SIG-M5 (cell line): ENCODE measurements at places on chromosomes 6 and 20.
A peak's percentile ranks its signal among the peaks of the same experiment; 100 is the strongest.

DNA sequence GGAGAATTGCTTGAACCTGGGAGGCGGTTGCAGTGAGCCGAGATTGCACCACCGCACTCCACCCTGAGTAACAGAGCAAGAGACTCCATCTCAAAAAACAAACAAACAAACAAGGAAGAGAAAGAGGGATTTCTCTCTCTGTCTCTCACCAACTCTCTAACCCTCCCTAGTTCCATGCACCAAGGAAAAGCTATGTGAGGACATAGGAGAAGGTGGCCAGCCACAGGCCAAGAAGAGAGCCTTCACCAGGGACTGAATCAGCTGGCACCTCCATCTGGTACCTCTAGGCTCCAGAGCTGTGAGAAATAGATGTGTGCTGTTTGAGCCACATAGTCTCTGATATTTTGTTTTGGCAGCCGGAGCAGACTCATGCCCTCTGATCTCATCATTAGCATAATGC lies 9.0 kb upstream of the FAM110A start:
- DNase-seq: no peak

DNA sequence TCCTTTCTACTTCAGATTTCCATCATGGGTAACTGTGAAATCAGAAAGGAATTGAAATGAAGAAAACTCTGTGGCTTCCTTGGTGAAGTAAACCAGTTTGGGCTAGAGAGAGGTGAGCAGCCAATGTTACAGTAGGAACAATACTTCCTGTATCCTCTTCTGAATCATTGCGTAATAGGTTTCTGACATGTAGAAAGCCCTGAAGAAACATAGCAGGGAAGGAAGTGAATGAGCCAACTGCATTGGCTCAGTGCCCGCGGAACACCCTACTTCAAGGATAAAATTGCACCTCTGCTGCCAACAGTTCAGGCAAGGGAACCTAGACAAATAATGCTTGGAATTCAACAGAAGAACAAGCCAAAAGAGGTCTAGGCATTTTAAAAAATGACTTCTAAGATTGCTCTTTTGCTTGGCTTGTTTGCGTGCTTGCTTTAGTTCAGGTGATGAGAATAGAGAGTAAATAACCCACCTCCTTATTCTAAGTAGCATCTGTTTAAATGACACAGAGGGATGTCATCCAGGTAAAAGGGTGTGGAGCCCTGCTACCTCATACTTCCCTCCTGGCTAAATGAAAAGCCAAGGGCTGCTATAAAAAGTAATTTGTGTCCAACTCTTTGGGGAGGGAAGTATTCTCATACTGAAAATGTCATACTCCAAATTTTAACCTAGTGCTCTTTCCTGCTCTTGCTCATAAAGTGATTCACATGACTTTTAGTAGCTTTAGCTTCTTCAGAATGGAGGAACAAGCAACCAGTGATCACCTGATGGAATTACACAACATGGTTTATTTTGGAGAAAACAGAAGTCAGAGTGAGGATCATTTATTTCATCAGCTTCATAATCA lies 30.0 kb upstream of the AKIRIN2 start:
- DNase-seq: peak; percentile 85

DNA sequence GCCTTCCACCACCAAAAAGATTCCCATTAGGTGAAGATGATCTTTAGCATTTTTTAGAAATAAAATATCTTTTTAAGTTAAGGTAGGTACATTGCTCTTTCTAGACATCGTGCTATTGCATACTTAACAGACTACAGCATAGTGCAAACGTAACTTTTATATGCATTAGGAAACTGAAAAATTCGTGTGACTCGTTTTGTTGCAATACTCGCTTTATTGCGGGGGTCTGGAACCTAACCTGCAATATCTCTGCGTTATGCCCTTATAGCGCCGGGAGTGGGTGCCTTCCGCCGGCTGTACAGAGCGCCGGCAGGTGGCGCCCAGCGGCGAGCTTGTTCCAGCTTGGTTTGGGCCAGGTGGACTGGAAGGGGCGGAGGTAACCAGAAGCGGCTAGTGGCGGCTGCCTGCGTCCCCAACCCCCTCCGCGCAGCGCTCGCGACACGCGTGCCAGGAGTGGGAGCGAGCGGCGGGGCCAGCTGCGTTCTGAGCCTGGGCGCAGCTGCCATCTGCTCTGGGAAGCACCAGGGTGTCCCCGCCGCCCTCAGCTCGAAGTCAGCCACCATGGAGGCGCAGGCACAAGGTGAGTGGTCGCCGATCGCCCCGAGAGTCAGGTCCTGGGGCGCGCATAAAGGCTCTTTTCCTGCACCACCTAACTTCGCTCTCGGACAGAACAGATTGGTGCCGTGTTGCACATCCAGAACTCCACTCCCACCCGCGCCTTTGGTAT lies at the start of gene TPD52L1:
TSS of gene TPD52L1 (plus strand) at position 383 of the 727 bp plus-strand sequence. CDS start at position 562, 179 bp downstream.
- no peak for DNase-seq

- no peak for DNase-seq
Observed at GRCh38 chr6:156808287-156808686, 31.1 kb downstream of the ARID1B start.

GRCh38 chr20:56554869-56555268 lies 21.8 kb downstream of the FAM209B start:
- peak; percentile 89 for DNase-seq

DNA sequence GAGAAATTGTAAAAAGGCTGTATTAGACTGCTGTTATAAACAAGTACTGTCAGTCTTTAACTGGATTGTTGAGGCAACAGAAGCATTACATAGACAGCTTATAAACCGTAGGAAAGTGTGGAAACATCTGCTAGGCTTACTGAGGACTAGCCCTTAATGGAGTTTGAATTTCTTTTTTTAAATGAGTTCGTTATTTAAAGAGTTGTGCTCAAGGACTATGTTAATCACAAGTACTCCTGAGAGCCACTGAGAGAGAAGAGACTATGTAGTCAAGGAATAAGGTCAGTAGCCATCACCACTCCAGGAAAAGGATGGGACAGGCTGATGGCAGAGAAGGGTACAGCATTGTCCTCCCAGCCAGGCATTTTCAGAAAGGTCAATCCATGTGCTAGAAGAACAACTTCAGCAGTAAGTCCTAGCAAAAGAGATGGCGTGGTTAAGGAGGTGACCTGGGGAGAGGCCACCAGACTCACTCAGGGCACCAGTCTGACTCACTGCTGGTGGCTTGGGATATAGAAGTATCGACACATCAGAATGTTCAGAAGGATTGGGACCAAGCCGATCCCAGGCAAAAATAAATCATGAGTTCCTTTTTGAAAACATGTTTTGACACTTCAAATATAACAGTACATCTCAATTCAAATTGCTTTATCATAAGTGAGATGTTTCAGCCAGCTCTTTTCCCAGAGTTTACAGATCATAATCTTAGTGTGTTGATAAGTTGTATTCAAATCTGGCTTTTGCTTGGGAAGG lies 6.4 kb downstream of the RPS12 start:
- no peak for DNase-seq

DNA sequence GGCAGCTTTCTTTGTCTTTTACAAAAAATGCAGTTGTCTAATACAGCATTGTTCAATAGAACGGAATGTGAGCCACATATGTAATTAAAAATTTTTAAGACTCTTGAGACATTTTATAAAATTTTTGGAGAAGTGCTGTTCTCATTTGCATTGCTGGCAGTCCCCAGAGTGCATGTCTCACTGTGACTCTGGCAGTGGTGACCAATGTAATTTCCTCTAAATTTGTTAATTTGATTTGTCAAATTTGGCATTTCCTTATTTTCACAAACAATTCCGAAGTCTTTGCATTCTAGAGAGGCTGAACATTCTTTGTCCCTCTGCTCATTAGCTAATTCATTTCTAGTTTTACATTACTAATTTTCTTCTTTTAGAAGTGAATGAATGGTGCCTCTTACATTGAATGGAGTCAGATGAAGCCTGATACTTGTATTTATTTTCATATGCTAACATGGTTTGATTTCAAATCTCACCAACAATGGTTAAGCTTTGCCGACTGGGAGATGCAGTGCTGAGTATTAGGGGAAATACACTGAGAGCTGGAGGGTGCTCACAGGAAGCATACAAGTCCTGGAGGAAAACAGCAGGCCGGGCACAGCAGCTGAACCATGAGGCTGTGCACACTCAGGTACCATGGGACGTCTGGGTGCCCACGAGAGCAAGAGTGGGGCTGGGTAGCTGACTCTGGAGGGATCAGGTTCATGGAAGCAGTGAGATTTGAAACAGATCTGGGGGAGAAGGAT lies 68.5 kb upstream of the ARMC2 start:
- DNase-seq: no peak

- DNase-seq: no peak
Observed at GRCh38 chr20:49747707-49748524, 34.2 kb upstream of the B4GALT5 start.

- no peak for DNase-seq
Observed at GRCh38 chr6:147213772-147214171, 9.6 kb downstream of the STXBP5 start.

- DNase-seq: no peak
Observed at GRCh38 chr20:19549896-19550295, 208.2 kb upstream of the RIN2 start.

GRCh38 chr20:24892931-24893330 lies 56.1 kb upstream of the CST7 start:
- no peak for DNase-seq

GRCh38 chr6:168133687-168134559 lies 54.9 kb upstream of the FRMD1 start:
- DNase-seq: no peak

DNA sequence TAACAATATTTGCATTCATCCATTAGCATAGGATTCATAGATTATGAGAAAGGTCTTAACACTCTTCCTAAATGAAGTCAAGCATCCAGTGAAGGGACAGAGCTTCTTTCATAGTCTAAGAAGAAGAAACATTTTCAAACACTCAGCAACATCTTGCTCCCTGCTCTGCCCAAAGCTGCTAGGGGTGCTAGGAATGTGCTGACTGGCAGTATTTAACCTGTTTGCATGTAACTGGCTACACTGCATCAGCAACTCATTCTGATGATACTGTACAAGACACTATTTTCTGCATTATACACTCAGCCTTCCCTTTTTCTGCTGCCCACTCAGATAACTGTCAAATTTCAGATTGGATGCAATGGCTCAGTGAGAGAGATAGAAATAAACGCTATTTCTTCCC lies 495.1 kb upstream of the ARID1B start:
- DNase-seq: no peak

DNA sequence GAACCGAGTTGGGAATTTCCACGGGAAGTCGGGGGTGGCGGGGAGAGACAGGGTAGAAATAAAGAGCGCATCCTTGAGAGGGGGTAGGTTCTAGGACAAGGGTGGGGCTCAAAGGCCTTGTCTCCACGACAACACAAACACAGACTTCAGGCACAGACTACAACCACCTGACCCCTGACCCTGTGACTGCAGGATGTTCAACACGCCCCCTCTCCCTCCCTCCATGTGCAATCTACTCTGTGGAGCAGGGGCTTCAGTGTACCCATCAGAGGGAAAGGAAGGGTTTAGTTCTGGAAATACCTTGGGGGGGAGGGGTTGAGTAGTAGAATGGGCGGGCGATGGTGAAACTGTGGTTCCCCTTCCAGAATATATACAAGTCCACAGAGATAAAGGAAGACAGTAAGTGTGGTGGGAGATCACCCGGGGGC lies 651 bp upstream of the TAPBP start:
- no peak for DNase-seq

DNA sequence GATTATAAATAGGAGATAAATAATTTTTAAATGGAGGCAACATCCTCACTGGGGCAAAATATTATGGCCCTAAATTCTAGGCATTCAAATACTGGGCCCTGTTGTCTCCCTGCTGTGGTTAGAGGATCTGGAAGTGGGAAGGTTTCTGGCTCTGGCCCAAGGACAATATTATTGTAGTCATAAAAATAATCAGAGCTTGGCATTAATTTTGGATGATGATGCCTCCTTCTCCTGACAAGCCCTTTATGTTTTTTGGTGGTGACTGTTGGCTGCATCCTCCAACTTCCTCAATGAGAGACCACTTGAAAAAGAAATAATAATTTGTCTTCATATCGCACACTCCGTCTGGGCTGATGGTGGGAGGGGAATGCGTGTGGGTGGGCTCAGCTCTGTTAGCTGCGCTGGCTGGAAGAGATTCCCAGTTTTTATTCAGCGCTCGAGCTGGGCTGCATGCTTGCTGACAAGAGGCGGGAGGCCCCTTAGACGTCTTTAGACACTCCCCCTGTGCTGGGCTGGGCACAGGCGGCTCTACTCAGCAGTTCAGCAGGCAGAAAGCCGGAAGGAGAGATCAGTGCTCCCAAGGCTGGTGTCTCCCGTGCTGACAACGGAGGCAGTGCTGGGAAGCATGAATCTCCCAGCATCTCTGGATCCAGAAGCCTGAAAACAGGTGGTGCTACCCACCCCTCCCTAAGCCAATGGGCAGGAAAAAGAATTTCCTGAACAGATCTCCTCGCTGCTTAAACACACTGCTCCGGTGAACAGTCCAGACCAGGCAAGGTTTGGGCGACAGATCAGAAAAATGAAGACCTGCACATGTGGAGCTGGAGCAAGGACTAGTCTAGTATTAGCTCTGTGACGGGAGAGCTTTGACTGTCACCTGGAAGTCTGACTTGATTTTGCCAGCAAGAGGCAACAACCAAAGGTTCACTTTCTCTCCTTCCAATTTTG lies 97.7 kb downstream of the SYCP2 start:
- no peak for DNase-seq

- DNase-seq: no peak
Observed at GRCh38 chr6:56716229-56716628, 73.5 kb upstream of the DST start.

DNA sequence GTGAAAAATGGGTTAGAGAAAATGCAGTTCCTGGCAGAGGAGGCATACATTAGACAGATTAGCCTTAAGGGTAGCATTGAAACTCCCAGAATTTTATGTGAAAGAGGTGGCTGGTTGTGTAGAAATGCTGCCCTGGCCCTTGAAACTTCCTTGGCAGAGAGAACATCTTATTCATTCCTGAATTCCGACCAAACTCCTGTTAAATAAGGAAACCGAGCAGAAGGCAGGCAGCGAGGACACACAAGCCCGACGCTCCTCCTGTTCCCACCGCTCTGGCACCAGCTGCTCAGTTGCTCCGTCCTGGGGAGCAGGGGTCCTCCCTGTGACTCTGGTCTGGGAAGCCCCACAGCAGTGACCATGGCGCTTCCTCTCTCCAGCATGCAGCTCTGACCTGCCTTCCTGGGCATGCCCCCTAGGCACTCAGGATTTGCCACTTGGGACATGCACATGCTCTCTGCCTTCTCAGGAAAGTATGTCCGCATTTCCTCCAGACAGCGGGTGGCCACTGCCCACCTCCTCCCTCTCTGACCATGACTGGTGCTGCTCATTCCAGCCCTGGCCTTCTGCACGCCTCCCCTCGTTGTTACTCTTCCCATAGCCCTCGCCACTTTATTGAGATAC lies 35.2 kb upstream of the CLDN20 start:
- no peak for DNase-seq

- no peak for DNase-seq
Observed at GRCh38 chr6:12818324-12818723, 101.8 kb downstream of the PHACTR1 start.

GRCh38 chr6:54876365-54876764 lies 29.8 kb downstream of the FAM83B start:
- no peak for DNase-seq
